Stimulated activated CD4-positive, alpha-beta T cell treated with anti-CD3 and anti-CD28 coated beads, Interleukin-1b, Interleukin-23, amount 100 ng/mL, for 24 hours (primary cell): ENCODE measurements at places on chromosomes 11 and 22.

DNA sequence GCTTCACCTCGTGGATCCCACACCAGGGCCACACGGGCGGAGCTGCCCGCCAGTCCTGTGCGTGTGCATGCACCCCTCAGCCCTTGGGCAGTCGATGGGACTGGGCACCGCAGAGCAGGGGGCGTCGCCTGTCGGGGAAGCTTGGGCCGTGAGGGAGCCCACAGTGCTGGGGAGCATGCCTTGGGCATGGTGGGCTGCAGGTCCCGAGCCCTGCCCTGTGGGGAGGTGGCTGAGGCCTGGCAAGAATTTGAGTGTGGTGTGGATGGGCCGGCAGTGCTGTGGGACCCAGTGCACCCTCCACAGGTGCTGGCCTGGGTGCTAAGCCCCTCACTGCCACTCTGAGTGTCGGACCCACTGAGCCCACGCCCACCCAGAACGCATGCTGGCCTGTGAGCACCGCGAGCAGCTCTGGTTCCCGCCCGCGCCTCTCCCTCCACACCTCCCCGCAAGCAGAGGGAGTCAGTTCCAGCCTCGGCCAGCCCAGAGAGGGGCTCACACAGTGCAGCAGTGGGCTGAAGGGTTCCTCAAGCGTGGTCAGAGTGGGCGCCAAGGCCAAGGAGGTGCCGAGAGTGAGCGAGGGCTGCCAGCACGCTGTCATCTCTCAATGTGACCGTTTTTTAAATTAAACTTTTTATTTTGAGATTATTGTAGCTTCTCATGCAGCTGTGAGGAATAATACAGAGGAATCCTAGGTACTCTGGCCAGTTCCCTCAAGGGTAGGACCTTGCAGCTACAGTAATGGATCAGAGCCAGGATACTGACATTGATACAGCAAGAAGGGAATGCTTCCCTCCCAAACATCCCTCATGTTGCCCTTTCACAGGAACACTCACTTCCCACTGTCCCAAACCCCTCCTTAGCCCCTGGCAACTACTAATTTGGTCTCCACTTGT lies 127.7 kb downstream of the CRYBB2 start:
- DNase-seq, result no peak

DNA sequence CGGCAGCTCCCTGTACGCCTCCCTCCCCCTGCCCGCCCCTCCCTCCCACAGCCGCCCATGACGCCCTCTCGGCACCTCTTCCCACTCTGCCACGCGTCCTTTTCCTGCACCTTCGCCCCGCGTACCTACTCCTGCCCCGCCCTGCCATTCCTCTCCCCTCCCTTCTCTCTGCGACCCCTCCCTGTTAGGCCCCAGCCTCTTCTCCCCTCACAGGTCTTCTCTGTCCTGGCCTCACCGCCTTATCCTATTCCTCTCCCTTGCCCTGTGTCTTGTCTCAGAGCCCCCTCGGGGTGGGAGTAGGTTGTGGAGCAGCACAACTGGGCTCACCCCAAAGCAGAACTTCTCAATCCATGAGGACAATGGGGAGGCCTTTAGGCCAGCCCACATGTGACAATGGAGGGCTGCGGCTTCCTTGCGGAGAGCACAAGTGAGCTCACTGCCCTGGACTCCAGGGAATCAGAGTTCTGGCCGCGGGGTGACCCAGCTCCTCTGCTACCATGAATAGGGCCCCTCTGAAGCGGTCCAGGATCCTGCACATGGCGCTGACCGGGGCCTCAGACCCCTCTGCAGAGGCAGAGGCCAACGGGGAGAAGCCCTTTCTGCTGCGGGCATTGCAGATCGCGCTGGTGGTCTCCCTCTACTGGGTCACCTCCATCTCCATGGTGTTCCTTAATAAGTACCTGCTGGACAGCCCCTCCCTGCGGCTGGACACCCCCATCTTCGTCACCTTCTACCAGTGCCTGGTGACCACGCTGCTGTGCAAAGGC lies 539 bp downstream of the SLC35C1 start:
- no peak for DNase-seq

DNA sequence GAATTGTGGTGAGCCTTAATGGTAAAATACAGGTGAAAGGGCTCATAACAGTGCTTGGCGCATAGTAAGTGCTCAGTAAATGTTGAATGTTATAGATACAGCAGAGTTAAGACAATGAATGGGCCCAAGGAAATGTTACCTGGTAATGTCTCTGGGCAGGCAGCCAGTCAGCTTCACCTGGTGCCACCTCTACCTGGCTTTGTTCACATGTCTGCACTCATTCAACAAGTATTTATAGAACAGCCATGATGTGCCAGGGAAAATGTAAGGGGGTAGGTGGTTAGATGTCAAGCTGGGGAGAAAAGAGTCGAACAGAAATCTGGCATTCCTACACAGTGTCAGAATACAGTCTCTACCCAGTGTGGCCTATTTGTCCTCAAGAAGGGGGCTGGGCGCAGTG lies 238.8 kb upstream of the SYN3 start:
- no peak for DNase-seq

DNA sequence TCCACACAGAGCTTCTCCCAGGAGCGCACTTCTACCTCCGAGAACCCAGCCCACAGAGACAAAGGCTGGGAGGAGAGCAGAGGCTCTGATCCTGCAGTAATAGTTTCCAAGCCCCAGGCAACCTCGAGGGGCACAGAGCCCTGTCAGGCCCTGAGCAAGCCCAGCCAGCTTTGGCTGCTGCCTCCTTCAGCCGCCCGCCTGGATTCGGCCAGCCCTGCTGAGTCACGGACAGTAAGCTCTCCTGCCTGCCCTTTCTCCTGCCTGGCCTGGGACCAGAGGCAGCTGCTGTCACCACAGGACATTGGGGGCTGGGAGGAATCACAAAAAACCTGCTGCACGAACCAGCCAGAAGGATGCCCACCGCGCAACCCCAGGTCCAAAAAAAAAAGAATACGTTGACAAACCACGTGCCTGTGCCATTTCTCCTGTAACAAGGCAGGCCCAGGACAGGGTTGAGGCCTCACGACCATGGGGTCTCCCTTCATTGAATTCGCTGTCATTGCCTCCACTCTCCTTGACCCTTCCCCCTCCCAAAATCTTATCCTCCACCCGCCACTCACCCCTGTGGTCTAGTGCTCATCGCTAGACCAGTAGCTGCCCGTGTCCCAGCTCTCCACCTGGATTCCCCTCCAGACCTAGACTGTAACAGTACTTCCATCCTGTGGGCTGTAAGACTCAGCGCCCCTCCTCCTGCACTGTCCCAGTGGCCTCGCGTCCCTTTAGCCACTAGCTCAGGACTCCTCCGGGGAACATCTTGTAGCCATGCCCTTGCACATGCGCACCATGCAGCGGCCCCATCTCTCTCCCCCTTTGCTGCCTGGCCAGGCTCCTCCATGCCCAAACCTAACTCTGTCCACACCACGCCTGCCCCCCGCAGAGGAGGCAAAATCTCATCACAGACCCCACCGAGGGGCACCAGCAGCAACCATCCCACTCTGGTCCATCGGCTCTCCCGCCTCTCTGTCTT lies 7.4 kb upstream of the SLC22A12 start:
- DNase-seq, result no peak

DNA sequence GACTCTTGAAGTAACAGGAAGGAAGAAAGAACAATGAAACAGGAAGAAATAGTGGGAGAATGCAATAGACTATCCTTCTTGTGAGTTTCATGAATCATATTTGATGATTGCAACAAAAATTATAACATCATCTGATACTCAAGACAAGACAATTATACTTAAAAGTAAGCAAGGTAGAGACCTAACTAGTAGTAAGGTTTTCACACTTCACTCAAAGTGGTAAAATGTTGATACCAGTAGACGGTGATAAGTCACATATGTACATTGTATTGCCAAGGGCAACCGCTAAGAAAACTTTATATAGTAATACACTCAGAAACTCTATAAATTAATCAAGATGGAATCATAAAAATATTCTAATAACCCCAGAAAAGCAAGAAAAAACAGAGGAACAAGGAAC lies 107.8 kb downstream of the CYP2R1 start:
- DNase-seq, result no peak

DNA sequence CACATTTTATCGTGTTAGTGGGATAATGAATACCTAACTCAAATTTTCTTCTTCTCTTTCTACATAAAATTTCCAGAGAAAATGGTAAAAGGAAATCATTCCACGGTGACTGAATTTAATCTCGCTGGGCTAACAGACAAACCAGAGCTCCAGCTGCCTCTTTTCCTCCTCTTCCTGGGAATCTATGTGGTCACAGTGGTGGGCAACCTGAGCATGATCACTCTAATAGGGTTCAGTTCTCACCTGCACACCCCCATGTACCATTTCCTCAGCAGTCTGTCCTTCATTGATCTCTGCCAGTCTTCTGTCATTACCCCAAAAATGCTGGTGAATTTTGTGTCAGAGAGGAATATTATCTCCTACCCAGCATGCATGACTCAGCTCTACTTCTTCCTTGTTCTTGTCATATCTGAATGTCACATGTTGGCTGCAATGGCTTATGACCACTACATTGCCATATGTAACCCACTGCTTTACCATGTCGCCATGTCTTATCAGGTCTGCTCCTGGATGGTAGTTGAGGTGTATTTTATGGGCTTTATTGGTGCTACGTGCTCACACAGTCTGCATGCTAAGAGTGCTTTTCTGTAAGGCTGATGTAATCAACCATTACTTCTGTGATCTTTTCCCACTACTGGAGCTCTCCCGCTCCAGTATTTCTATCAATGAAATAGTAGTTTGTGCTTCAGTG lies 24.1 kb downstream of the OR10D3 start:
- no peak for DNase-seq

DNA sequence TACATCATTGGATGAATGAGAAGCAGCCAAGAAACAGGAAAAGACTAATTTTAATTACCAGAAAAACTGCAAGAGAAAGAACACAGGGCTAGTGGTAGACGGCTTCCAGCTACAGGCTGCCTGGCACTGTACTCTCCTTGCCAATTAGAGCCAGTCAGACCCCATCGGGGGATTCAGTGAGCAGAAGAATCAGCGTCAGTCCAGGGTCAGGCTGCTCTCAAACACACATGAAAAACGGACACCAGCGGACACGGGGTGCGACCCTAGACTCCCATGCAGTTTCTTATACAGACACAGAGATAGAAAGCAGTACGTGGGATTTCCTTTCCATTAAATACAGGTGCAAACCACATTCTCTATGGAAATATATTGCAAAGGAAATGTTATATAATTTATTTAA lies 1.1 kb upstream of the CNTN5 start:
- DNase-seq, result no peak

DNA sequence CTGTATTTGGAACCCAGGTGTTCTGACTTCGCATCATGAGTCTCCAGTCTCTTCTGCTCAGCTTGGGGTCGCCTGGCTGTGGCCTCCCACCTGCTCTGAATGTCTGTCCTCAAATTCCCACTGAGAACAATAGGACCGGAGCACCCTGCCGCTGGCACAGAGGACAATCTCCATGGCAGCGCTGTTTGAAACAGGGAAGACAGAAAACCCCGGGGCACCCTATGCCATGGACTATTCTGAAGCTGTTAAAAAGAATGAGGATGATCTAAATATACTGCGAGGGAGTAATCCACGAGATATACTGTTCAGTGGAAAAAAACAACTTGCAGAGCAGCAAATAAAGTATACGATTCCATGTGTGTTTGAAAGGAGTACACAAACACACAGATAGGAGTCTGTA lies 415.6 kb upstream of the NARS2 start:
- no peak for DNase-seq

DNA sequence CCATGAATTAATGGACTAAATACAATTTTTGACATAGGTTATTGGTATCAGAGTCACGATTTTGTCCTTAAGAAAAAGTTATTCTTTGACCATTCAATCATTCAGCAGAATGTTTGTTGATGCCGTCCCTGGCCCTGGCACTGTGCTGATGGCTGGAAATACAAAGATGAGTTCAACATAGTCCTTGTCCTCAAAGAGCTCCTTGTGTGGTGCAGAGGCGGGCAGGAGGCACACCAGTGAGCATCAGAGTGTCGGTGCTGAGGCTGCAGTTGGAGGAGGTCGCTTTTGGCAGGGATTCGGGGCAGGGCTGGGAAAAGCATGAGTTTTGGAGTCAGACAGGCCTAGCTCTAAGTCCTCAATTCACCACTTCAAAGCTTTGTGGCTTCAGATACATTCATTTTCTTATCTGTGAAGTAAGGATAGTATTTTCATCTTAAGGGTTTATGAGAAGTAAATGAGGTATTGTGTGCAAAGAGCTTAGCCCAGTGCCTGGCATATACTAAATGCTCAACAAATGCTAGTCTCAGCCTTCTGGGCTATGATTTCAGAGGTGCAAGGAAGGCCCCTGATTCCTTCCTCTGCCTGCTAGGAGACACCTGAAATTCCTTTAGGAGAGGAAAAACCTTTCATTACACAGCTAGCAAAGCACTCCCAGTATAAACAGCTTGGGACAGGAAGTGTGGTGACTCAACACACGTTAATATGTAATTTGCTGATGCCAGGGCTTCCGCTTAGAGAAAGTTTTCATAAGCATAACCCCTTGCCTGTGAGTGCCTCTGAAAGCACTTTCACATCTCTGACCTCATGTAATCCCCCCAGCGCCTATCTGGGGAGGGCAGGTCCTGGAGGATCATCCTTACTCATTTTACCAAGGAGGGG lies 113.8 kb downstream of the NECTIN1 start:
- DNase-seq, result no peak

DNA sequence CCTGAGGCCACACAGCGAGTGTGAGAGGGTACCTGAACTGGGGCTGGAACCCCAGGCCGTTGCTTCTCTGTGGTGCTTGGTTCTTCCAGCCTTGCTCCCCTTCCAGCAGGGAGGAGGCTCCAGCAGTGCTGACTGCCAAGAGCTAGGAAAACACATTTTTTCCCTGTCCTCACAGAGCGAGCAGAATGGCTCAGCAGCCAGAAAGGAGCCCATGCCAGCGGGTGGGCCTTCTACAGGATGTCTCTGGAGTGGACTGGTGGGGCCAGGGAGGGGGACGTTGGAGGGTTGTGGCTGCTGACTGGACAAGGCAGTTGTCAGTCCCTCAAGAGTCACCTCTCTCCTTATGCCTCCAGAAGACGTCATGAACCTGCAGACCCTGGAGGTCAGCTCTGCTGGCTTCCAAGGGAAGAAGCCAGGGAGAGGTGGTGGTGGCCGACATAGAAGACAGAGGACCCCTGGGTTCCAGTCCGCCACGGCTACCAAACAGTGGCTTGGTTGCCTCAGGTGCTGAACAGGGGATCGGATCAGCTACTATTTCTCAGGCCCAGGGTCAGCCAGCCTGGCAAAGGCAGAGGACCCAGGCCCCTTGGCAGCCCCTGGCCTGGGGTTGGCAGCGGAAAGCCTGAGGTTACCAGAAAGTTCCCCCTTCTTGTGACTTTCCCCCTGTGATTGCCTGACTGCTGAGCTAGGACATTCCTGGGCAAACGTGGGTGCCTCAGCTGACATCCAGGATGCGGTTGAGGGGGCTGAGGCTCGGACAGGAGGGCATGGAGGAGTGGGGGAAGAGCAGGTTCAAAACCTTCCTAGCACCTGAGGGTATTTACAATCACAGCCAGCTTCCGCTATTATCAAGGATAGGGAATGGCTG lies 3.7 kb downstream of the MAFF start:
- no peak for DNase-seq
